ENCODE measurements at places on chromosomes 5 and 9. TPM values are rescaled to one million over a fixed set of nuclear protein-coding genes. Genes with fewer than 3 reads are reported as not detected.

The ALDH7A1 gene
- total RNA-seq = 130 TPM

The ADGRD2 gene
- not detected for total RNA-seq

The CCDC69 gene
- 0.78 TPM for total RNA-seq

The SPEF2 gene
- 7.9 TPM for total RNA-seq
